GM23338 (cell line): ENCODE measurements at places on chromosomes 3 and 15. TPM values are rescaled to one million over a fixed set of nuclear protein-coding genes. Genes with fewer than 3 reads are reported as not detected.

CLRN1 gene
- total RNA-seq, result 0.69 and 0.93 TPM in 2 replicates

DNA sequence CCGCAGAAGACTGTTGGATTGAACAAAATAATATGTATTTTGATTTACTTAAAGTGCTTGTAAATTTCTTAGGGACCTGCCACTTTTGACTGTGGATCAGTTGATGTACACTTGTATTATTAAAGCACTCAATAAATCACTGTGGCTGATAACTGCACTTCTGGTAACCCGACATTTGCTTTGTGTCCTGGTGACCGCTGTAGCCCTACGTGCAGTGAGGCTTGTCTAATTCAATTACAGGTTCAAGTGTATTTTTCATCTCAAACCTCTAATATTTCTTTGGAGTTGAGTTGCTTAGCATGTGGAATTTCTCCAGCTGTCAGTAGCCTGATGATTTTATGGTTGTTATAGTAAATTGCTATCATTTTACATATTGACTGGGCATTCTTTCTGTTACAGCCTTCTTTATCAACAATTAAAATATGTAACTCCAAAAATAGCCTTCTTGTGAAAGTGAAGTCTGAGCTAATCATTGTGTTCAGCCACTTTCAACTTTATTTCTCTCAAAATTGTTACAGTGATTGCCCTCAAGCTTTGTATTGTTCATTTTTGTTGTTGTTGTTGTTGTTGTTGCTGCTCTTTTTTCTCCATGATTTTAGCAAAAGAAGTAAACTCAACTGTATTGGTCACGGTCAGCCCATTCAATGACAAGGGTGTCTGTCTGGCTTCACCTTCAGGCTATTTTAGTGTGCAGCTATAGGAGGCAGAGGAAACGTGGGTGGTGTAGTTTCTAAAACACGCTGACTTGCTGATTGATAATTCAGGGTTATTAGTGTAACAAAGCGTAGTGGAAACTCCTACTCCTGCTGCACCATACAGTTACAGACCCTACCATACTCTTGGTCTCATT lies 215.1 kb upstream of the UBE2E1 start:
- no peak for DNase-seq

PIGX gene
- total RNA-seq, result 14.5 and 24.4 TPM in 2 replicates

DNA sequence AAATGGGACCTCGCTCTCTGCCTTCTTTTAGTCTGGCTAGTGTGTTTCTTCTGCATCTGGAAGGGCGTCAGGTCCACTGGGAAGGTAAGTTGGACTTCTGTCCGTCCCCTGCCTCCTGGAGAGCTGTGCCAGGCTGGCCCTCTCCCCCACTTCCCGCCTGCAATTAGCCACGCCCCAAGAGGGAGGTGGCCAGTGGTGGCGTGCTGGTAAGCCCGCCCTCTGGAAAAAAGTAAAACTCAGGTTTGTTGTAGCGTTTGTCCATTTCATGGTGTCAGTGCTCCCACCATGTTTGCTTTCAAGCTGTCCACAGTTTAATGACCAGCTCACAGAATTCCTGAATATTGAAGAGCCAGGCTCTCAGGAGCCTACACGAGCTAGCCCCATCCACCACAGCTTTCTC lies 55.6 kb downstream of the SLC6A6 start:
- DNase-seq, result peak; percentile 66

NEDD4 gene
- 6.6 and 7.2 TPM in 2 replicates for total RNA-seq

C3orf80 gene
- total RNA-seq, result 1.0 and 3.0 TPM in 2 replicates

GRCh38 chr3:1381647-1382036 lies 288.8 kb downstream of the CNTN6 start:
- no peak for DNase-seq

LRRN1 gene
- 157 and 172 TPM in 2 replicates for total RNA-seq

ANKUB1 gene
- not detected in 2 replicates for total RNA-seq

- no peak for DNase-seq
These were observed 15.6 kb upstream of the WWTR1 start for GRCh38 chr3:149673393-149673792.

GRCh38 chr15:34892963-34893591 lies 76.5 kb downstream of the AQR start:
- DNase-seq, result peak; percentile 8

DNA sequence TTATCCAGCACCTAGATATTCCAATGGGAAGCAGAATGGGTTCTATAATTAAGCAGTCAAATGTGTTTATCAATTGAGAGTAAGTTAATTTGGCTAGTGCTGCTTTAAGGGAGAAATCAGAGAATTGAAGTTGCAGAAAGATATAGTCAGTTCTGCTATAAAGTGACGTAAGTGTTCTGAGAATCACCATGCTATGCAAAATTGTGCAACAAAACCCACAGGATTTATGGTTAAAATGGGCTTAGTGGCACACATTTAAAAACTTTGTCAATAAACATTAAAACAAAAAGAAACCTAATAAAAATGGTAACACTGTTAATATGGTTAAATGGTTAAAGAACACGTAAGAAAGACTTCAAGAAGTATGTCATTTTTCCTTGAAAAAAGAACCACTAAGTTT lies 74.5 kb downstream of the TMEM108 start:
- DNase-seq, result no peak

GRCh38 chr15:65792138-65792987 lies at the start of gene DENND4A:
DENND4A (minus strand) TSS chr15:65792293; CDS start chr15:65756450, 35,843 bp downstream.
- DNase-seq, result peak; percentile 99

C3orf85 gene
- total RNA-seq, result not detected in 2 replicates

HPS3 gene
- total RNA-seq, result 61.9 and 66.8 TPM in 2 replicates

PPP2R3A gene
- 15.2 and 15.4 TPM in 2 replicates for total RNA-seq

GASK1A gene
- total RNA-seq, result 11.1 and 16.2 TPM in 2 replicates

GRCh38 chr3:149971403-149972075 lies 844 bp upstream of the PFN2 start:
- peak; percentile 90 for DNase-seq

FBXO40 gene
- total RNA-seq, result 0.03 and 0.23 TPM in 2 replicates

GPR160 gene
- 55.7 and 77.0 TPM in 2 replicates for total RNA-seq

DNAH12 gene
- total RNA-seq, result 0.27 TPM in 1 of 2 replicates, not detected in the other

- no peak for DNase-seq
These were observed 55.7 kb downstream of the LMCD1 start for GRCh38 chr3:8557298-8557697.

GRCh38 chr3:147397155-147397874 lies 9.0 kb downstream of the ZIC4 start:
- peak; percentile 94 for DNase-seq

DNA sequence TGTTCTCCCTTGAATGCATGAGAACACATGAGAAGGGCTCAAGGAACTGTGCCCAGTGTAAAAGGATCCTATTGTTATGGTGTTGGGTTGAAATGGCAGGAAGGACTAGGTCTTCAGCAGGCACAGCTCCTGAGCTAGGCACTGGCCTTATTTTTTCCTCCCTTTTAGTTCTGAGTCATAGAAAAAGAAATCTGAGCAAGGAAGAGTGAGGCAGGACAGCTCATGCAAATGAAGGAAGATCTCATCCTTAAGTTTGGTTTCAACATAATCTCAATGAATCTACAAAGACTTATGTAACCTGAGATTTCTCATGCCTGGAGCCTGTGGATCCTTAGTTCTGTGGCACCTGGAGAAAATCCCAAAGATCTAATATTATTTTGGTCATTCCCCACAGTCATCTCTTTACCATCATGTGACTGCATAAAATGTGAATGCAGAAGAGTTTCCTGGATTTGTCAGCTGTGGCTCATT lies 188.6 kb upstream of the TBL1XR1 start:
- no peak for DNase-seq

CPLX3 gene
- total RNA-seq, result 0.62 and 0.66 TPM in 2 replicates

GRCh38 chr3:138326866-138327595 lies 2.6 kb downstream of the NME9 start:
- DNase-seq, result no peak

GRAMD2A gene
- total RNA-seq, result 2.8 and 3.3 TPM in 2 replicates

- DNase-seq, result peak; percentile 28
These were observed 127.7 kb downstream of the MTHFS start for GRCh38 chr15:79769069-79769481.

- DNase-seq, result no peak
These were observed 273.9 kb downstream of the ADAMTSL3 start for GRCh38 chr15:83927704-83928391.

DNA sequence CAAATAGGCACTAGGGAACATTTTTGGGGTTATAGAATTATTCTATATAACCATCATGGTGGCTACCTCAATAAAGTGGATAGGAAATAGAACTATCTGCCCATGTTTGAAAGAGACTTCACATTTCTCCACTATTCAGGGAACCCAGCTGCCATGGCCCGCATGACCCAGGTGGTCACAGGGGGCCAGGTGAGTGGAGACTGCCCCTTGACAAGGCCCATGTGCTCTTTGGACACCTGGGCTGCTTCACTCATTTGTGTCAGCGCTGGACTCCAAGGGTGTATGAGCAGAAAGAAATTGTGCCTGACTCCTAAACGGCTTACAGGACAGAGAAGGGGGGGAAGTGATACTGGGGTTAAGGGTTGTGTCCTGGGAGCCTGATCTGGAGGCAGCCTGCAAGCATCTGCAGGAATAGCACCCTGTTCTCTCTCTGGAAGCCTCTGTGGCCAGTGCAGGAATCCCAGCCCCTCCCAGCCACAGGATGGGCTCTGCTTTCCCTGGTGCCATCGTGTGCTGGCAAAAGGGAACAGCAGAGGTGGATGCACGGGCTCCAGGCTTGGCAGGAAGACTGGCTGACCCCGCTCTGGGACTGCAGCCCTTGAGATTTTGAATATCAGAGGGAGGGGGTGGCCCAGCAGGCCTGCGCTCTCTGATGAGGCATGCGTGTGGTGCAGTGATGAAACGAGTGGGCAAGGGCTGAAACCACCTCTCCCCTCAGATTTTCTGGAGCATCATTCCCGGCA lies 9.1 kb upstream of the C3orf22 start:
- peak; percentile 32 for DNase-seq

DNA sequence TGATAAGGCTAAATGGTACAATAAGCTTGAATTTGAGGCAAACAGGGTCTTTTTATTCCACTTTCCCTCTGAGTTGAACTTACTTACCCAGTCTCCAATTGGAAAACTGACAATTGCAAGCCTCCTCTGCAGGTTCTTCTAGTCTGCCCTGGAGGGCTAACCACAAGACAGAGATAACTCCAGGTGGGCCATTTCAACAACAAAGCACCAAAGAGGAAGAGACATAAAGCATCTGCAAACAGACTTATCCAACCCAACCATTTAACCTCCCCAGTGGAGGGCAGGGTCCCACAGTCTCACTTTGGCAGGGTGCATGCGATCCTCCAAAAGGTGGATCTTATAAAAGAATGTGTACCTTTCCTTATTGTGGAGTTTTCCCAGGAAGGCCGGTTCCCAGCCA lies 525.8 kb downstream of the DIPK2A start:
- no peak for DNase-seq

- no peak for DNase-seq
These were observed 246.0 kb downstream of the EPHA3 start for GRCh38 chr3:89353465-89353864.

- DNase-seq, result no peak
These were observed 12.4 kb upstream of the TPM1 start for GRCh38 chr15:63030101-63030551.

DNA sequence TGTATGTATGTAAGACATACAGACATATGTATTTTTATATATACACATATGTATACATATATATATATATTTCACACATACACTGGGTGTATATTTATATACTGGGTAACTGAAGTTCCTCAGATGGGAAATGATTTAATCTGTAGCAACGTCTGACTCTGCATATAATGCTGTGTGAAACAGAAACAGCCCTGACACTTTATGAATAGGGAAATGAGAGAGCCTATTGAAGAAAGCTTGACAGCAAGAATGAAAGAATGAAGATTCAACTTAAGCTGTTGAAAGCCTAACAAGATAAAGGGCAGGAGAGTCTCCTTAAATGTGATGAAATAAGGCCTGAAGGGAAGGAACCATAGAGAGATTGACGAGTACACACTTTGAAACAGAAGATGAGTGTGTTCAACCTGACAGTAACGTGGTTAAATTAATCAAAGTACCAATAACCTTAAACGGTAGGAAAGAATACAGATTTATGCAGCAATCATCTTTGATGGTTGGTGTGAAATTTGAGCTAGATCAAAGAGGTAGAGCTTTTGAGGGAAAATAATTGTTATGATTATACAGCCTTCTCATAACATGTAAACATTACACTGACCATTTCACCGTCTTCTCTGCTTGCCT lies 169.9 kb downstream of the MECOM start:
- no peak for DNase-seq

GP5 gene
- total RNA-seq, result 0.07 and 0.12 TPM in 2 replicates

DNA sequence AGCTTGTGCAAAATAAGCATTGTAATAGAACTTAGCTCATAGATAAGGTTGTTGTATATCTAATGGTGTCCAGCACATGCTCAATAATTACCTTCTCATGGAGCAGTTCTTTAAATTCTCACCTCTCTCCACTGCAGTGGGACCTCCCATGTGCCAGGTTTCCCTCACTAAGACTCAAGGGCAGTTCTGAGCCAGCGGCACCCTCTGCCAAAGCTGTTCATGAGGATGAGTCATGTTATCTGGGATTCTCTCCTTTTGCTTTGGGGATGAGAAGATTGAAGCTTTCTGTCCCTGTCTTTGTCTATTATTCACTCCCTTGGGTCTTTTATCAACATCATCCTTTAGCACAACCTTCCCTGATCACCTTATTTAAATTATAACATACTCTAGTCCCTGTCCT lies 15.6 kb upstream of the AMOTL2 start:
- no peak for DNase-seq

XXYLT1 gene
- total RNA-seq, result 28.9 and 34.8 TPM in 2 replicates

DNA sequence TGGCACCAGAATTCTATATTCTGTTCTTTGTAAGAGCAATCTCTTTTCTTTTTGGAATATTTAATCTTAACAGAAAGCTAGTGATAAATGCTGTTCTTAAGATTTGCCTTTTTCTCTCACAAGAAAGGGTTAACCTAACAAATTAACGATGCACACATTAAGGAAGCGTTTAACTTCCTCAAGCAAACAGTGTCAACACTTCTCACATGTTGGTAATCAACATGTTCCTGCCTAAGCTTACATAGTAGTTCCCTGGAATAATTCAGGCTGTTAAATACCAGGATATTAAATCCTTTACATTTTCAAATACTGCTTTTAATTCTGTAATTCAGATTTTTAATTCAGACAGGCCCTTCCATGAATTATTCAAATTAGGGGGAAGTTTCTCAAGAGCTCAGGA lies 67.4 kb upstream of the RPL35A start:
- DNase-seq, result no peak

DNA sequence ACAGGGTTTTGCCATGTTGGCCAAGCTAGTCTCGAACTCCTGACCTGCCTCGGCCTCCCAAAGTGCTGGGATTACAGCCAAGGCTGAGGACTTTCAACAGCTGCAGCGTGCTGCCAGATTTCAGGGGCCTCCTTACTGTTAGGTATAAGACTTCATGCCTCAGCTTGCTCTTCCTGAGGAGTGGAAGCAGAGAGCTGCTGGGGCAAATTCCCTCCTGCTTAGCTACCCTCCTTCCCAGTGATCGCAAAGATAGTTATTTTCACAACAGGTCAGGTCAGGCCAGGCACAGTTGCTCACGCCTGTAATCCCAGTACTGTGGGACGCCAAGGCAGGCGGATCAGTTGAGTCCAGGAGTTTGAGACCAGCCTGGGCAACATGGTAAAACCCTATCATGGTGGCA lies 2.6 kb upstream of the CPNE9 start:
- no peak for DNase-seq

DNA sequence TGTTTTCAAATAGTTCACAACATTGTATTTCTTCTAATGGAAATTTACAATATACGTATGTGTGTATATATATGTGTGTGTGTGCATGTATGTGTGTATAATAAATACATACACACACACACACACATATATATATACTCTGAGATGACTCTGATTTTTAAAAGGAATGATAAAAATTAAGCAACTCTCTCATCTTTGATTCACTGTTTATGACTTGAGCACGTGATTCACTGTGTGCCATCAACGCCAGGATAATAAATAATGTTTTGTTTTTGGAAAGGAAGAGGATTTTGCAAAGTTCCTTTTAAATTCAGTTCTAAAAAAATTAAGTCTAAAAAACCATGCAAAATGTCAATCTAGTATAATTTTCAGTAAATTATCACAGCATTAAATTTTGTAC lies 132.4 kb downstream of the P3H2 start:
- DNase-seq, result no peak

SLC22A14 gene
- not detected in 2 replicates for total RNA-seq
